HCEC 1CT (cell line): ENCODE measurements at places on chromosomes 1 and 21.
A peak's percentile ranks its signal among the peaks of the same experiment; 100 is the strongest.

GRCh38 chr1:18978706-18979105 lies 22.2 kb upstream of the IFFO2 start:
- DNase-seq: no peak

- DNase-seq: no peak
Observed at GRCh38 chr1:47893412-47893811, 103.8 kb downstream of the TRABD2B start.

DNA sequence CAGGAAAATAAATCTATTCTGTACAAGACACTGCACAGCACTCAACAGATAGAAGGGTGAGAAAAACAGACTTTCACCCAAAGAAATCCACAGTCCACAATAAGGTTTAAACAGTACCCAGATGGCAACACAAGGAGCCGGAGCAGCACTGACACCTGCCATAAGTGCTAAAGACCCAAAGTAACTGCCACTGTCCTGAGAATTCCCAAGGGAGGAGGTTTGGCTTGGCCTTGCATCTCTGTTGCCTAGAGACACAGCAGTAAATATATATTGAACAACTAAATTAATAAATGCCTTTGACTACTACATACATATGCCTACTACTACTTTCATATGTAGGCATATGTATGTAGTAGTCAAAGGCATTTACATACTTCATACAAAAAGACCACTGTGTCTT lies 68.0 kb downstream of the VAV3 start:
- no peak for DNase-seq

DNA sequence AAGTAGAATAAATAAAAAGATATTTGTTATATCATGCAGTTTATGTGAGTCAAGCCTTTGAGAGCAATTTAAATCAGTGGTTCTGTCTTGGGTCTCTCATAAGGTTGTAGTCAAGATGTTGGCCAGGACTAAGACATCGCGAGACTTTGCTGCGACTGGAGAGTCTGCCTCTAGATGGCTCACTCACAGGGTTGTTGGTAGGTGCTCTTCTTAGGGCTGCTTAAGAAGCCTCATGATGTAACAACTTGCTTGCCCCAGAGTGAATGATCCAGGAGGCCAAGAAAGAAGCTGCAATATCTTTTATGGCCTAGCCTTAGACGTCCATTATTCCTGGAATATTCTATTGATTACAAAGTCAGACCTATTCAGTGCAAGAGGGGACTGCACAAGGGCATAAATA lies 73.1 kb upstream of the CACHD1 start:
- peak; percentile 26 for DNase-seq

- DNase-seq: no peak
Observed at GRCh38 chr1:100882698-100883097, 11.9 kb downstream of the EXTL2 start.

DNA sequence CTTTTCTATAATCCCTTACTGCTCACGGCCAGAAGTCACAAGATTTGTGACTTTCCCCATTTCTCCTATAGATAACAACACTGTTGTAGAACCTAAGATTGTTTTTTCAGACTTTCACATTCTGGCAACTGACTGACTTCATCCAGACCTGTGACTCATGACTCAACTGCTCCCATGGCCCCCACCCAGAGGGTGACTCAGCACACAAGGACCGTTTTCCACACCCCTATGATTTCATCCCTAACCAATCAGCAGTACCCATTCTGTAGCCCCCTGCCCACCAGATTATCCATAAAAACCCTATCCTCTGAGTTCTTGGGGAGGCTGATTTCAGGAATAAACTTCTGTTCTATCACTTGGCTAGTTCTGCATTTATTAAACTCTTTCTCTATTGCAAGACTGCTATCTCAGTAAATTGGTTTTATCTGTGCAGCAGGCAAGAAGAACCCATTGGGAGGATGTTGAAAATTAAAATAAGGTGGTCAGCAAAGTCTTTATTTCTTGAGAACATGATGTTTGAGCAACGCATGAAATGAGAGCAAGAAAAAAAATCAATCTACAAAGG lies 79.7 kb downstream of the NGF start:
- peak; percentile 62 for DNase-seq

- no peak for DNase-seq
Observed at GRCh38 chr1:201517631-201518030, 10.7 kb upstream of the CSRP1 start.

- DNase-seq: no peak
Observed at GRCh38 chr1:53592521-53592982, 133.4 kb downstream of the DMRTB1 start.

- DNase-seq: no peak
Observed at GRCh38 chr1:85603086-85603880, 22.7 kb downstream of the CCN1 start.

DNA sequence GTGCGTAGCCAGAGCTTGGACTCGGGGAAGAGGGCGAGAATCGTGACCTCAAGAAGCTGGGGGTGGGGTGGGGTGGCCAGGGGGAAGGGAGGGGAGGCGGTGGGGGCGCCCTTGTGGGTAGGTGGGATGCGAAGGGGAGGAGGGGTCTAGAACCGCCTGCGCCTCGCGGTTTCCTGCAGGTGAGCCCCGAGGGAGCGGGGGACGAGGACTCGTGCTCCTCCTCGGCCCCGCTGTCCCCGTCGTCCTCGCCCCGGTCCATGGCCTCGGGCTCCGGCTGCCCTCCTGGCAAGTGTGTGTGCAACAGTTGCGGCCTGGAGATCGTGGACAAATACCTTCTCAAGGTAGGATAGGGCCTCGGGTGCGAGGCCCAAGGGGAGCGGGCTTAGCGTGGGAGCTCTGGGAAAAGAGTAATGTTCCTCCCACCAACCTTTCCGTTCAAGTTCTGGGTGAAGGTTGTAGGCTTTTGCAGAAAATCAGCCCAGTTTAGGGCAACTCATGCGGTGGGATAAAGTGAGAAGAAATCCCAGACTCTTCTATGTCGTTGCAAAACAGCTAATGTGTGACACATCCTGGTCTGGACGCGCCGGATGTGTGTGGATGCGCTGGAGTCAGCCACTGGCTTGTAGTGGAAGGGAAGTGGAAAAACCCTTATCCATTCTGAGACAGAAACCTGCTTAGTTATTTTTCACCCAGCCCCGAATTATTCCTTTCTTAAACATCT lies 2.9 kb downstream of the LHX8 start:
- DNase-seq: no peak

DNA sequence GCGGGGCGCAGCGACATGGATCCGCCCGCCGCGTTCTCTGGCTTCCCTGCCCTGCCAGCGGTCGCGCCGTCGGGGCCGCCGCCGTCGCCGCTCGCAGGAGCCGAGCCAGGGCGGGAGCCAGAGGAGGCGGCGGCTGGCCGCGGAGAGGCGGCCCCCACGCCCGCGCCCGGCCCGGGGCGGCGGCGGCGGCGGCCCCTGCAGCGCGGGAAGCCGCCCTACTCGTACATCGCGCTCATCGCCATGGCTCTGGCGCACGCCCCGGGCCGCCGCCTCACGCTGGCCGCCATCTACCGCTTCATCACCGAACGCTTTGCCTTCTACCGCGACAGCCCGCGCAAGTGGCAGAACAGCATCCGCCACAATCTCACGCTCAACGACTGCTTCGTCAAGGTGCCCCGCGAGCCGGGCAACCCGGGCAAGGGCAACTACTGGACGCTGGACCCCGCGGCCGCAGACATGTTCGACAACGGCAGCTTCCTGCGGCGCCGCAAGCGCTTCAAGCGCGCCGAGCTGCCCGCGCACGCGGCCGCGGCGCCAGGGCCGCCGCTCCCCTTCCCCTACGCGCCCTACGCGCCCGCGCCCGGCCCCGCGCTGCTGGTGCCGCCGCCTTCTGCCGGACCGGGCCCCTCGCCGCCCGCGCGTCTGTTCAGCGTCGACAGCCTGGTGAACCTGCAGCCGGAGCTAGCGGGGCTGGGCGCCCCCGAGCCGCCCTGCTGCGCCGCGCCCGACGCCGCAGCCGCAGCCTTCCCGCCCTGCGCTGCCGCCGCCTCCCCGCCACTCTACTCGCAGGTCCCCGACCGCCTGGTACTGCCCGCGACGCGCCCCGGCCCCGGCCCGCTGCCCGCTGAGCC lies 459 bp downstream of the FOXE3 start:
- DNase-seq: no peak

DNA sequence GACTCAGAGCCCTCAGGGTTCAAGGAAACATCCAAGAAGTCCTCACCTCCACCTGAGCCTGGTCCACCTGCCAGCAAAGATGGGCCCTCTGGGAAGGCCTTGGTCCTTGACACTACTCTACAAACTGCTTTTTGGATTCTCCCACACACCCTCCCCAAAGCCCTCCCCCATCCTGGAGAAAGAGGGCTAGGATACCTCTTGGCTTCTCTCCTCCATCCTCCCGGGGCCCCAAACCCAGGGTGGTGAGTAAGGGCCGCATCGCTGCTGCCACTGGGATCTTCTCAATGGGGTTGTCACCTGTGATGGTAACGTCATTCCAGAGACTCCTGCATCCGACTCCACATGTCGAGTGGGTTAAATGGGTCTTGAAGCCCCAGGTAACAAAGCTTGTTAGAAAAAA lies 26.6 kb downstream of the MATN1 start:
- DNase-seq: no peak

DNA sequence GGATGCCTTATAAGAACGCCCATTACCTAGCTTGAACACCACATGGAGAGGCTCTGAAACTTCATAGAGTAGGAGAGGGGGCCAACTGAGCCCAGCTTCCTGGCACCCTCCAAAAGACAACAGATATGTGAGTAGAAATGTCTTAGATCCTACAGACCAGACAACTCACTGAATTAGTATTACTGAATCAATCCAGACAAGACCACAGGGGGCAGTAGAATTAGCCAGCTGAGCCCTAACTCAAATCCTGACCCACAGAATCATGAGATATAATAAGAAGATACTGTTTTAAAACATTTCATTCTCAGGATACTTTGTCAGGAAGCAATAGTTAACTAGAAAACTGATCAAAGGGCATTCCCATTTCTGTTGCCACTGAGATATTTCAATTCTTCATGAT lies 45.8 kb upstream of the C1orf21 start:
- DNase-seq: no peak

DNA sequence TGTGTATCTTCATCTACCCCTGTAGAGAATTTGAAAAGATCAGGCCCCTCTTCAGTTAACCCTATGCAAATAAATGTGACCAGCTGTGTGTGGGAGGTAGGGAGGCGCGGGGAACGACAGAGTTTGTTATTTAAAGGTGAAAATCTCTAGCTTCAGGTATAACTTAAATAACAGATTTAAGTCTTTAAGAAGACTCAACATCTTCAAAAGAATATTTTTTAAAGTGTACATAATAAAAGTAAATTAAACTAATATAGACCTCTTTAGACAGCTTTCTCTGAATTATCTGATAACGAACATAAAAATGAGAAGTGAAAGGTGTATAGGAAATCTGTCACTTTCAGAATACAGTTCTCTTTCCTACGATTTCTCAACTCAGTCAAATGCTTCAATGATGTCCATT lies 16.0 kb downstream of the ANGPTL3 start:
- DNase-seq: no peak

DNA sequence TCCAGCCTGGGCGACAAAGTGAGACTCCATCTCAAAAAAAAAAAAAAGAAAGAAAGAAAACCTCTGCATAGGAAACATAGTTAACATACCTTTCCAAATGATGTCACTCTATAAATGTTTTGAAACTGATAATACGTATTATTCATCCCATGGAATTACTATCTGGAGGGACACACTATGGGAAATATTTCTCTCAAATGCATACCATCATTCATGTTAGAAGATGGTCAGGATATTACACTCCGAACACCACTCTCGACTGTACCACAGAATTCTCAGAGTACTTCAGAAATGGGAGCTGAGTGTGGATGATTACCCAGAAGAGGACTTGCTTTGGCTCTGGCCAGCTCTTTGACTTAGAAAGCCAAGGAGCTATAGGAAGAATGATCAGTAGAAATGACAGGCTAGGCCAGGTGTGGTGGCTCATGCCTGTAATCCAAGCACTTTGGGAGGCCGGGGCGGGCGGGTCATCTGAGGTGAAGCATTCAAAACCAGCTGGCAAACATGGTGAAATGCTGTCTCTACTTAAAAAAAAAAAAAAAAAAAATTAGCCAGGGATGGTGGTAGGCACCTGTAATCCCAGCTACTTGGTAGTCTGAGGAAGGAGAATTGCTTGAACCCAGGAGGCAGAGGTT lies 5.2 kb upstream of the LIN28A start:
- peak; percentile 38 for DNase-seq

- DNase-seq: no peak
Observed at GRCh38 chr1:166852918-166853317, 13.6 kb downstream of the POGK start.

DNA sequence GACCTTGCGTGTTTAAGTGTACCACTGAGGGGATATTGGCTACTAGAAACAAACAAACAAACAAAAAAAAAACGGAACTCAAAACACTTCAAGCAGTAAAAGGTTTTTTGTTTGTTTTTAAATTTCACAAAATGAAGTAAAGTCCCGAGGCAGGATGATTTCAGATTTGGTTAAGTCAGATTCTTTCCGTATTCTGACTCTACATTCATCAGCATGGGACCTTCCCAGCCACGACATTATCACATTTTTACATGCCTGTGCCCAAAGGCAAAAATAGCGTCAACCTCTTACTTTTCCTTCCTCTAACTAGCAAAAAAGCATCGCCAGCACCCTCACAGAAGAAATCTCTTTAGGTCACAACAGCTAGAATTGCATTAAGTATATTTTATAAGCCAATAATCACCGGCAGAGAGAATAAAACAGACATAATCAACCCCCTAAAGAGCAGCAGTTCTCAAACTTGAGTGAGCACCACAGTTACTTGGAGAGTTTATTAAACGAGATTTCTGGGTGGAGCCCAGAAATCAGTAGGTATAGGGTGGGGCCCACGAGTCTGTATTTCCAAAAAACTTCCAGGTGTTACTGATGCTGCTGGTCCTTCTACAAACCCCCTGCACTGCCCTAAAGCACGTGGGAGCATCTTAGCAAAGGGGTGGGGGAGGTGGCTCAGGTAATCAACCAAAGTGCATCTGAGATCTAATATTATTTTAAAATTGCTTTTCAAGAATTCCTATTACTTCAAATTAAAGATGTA lies 227.6 kb downstream of the RGS7 start:
- no peak for DNase-seq
